ENCODE measurements at places on chromosomes 3 and 15. TPM values are rescaled to one million over a fixed set of nuclear protein-coding genes. Genes with fewer than 3 reads are reported as not detected.

Gene ARHGAP31
- 27.9 TPM for total RNA-seq

Gene ZPLD1
- 1.8 TPM for total RNA-seq

Gene CYP11A1
- total RNA-seq = 0.89 TPM

Gene CACNA1D
- 37.5 TPM for total RNA-seq

Gene SKIL
- total RNA-seq = 58.7 TPM

Gene SLC28A1
- 0.22 TPM for total RNA-seq

Gene CAND2
- total RNA-seq = 10.3 TPM

Gene GOLGA8S
- total RNA-seq = 0.39 TPM

Gene MUSTN1
- total RNA-seq = 189 TPM

Gene SOX14
- total RNA-seq = 0.30 TPM

Gene CEMIP
- total RNA-seq = 75.8 TPM

Gene UACA
- total RNA-seq = 188 TPM

Gene LRRC49
- 92.5 TPM for total RNA-seq

Gene PRR23A
- total RNA-seq = not detected

Gene EFCAB12
- total RNA-seq = 4.9 TPM

Gene CCDC9B
- total RNA-seq = 1.8 TPM

Gene IL17RD
- total RNA-seq = 17.3 TPM

Gene LSAMP
- 126 TPM for total RNA-seq

Gene MORC1
- total RNA-seq = 0.06 TPM

Gene PTPRG
- total RNA-seq = 106 TPM

Gene TF
- total RNA-seq = 466 TPM

Gene DNASE1L3
- 7.5 TPM for total RNA-seq

Gene LRRIQ4
- 0.20 TPM for total RNA-seq

Gene CILP
- total RNA-seq = 0.94 TPM

Gene SERPINI2
- total RNA-seq = 6.3 TPM

Gene HPS3
- total RNA-seq = 28.1 TPM

Gene ABHD14A
- total RNA-seq = 55.1 TPM

Gene IP6K1
- total RNA-seq = 49.1 TPM

Gene MYEF2
- 73.0 TPM for total RNA-seq

Gene GAP43
- total RNA-seq = 144 TPM

Gene CCDC13
- 15.0 TPM for total RNA-seq

Gene CHST13
- not detected for total RNA-seq

Gene PCCB
- 65.7 TPM for total RNA-seq

Gene CYP19A1
- total RNA-seq = 1.1 TPM

Gene IMPDH2
- 215 TPM for total RNA-seq

Gene PLAAT1
- total RNA-seq = 10.7 TPM

Measured in spinal cord (tissue), 10 donors.